Activated B cell treated with CpG ODN at 0.5 μM for 24 hours (primary cell): ENCODE measurements at places on chromosomes 5 and 9.

GRCh38 chr5:33892620-33893137 is 889 bp upstream of the ADAMTS12 start:
- no peak overlapping the region for H3K4me3 ChIP-seq
- H3K27me3 ChIP-seq, result peaks cover 52% of the 10 kb centered on the region
- peaks cover 5% of the 10 kb centered on the region for H3K4me1 ChIP-seq
- H3K36me3 ChIP-seq, result no peaks in the 10 kb centered on the region

DNA sequence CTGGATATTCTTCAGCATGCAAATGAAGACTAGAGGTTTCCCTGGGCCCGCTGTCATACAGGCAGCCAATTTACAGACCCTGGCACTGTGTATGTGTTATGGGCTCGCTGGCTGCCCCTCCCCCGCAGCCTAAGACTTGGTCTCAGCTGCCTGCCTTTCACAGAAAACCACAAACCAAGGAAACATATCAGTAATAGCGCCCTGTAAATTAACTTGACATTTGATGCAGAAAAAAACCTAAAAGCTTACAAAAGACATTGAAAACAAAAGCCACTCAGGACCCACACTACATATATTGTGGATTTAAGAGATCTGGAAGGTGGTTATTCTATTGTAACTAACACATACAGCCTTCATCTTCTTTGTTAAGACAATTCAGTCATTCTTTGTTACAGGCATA is 287.0 kb upstream of the TMEM161B start:
- H3K36me3 ChIP-seq, result no peaks in the 10 kb centered on the region
- no peaks in the 10 kb centered on the region for H3K4me1 ChIP-seq
- H3K27me3 ChIP-seq, result peaks cover 7% of the 10 kb centered on the region
- no peak overlapping the region for H3K27ac ChIP-seq

GRCh38 chr5:72654231-72654630 is 147.0 kb upstream of the ZNF366 start:
- H3K36me3 ChIP-seq, result no peaks in the 10 kb centered on the region
- DNase-seq, result no peak
- no peaks in the 10 kb centered on the region for H3K4me1 ChIP-seq
- no peaks in the 10 kb centered on the region for H3K27me3 ChIP-seq
- H3K4me3 ChIP-seq, result no peak overlapping the region

DNA sequence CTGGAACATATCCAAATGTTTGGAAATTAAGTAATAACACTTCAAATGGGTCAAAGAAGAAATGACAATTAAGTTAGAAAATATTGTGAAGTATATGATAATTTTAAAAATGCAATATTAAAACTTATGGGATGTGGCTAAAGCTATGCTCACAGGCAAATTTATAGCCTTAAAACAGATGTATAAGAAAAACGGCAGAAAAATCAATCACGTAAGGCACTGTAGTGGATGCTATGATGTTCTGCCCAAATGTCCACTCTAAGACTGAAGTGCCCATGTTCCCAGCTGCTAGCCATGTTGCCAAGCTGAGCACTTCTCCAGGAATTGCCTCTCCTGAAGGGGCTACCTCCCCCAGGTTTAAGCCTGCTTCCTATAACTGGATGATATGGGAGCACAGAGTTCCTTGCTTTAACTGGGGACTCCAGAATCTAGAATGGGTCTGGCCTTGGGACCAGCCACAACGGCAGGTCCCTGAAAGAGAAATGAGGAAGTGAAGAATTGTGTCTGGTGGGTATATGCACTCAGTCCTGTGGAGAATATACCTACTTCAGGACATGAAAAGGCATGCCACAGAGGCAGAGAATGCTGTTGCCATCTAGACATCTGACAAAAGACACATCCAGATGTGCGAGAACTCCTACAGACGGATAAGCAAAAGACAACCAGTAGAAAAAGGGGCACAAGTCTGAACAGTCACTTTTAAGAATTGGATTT is 78.2 kb upstream of the RXRA start:
- peaks cover 39% of the 10 kb centered on the region for H3K4me1 ChIP-seq

DNA sequence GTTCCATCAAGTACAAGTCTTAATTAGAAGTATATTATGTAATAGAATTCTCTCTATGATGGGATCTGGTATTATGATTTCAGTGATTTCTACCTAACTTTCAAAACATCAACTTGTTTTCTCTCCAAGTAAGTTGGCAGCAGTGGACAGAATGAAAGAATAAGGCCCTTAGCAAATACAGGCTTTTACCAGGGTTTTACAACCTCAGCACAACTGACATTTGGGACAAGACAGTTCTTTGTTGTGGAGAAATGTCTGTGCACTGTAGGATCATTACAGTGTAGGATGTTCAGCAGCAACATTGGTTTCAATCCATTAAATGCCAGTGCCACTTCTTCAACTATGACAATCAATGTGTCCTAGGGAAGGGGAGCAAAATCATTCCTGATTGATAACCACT is 48.8 kb downstream of the MLANA start:
- no peaks in the 10 kb centered on the region for H3K27me3 ChIP-seq
- DNase-seq, result no peak
- no peak overlapping the region for H3K4me3 ChIP-seq
- no peaks in the 10 kb centered on the region for H3K36me3 ChIP-seq

GRCh38 chr9:8850914-8851313 is 1051.3 kb upstream of the DMAC1 start:
- peaks cover 10% of the 10 kb centered on the region for H3K27me3 ChIP-seq
- DNase-seq, result no peak
- no peak overlapping the region for H3K27ac ChIP-seq
- H3K36me3 ChIP-seq, result no peaks in the 10 kb centered on the region
- H3K4me1 ChIP-seq, result no peaks in the 10 kb centered on the region

DNA sequence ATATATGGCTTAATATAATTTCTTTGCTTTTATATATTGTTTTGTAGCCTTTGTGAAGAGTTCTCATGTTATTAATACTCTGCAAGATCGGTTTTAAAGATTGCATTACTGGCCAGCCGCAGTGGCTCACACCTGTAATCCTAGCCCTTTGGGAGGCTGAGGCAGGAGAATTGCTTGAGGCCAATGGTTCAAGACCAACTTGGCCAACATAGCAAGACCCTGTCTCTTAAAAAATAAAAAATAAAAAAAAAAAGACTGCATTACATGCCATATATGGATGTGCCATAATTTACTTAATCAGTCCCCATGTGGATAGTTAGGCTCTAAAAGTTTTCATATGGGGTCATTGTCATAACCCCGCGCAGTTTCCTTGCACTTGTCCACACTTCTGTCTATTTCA is 31.0 kb upstream of the TNFAIP8 start:
- peaks cover 94% of the 10 kb centered on the region for H3K4me1 ChIP-seq
- no peak overlapping the region for H3K4me3 ChIP-seq
- DNase-seq, result no peak
- H3K27me3 ChIP-seq, result no peaks in the 10 kb centered on the region

- H3K27ac ChIP-seq, result no peak overlapping the region
- DNase-seq, result no peak
- H3K4me3 ChIP-seq, result no peak overlapping the region
- no peaks in the 10 kb centered on the region for H3K4me1 ChIP-seq
Measured at GRCh38 chr9:89862316-89862715, 257.5 kb downstream of the GADD45G start.

- H3K36me3 ChIP-seq, result no peaks in the 10 kb centered on the region
- no peak overlapping the region for H3K27ac ChIP-seq
- H3K4me3 ChIP-seq, result no peak overlapping the region
- peaks cover 5% of the 10 kb centered on the region for H3K4me1 ChIP-seq
Measured at GRCh38 chr9:34518110-34518616, 4.6 kb downstream of the ENHO start.
